ENCODE measurements at places on chromosomes 4 and X. TPM values are rescaled to one million over a fixed set of nuclear protein-coding genes. Genes with fewer than 3 reads are reported as not detected.
A peak's percentile ranks its signal among the peaks of the same experiment; 100 is the strongest.

Gene SPACA5
- not detected for total RNA-seq

Gene SMR3B
- total RNA-seq = not detected

Gene SCARB2
- 163 TPM for total RNA-seq

DNA sequence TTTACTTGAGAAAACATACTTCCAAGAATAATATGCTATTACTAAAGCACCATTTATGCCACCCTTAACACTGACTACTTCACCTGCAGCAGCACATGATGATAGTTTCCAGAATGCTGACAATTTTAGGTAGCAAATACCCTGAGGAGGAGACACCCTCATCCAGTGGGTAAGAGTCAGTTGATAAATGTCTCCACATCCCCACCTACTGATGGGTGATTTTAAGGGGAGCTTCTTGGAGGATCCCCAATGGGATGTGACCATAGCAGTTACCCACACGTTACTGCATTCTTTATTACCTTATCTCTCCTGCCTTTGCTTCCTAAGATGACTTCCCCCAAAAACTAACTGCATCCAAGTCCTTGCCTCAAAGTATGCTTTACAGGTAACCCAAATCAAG lies 131.2 kb upstream of the SMARCAD1 start:
- DNase-seq = no peak

DNA sequence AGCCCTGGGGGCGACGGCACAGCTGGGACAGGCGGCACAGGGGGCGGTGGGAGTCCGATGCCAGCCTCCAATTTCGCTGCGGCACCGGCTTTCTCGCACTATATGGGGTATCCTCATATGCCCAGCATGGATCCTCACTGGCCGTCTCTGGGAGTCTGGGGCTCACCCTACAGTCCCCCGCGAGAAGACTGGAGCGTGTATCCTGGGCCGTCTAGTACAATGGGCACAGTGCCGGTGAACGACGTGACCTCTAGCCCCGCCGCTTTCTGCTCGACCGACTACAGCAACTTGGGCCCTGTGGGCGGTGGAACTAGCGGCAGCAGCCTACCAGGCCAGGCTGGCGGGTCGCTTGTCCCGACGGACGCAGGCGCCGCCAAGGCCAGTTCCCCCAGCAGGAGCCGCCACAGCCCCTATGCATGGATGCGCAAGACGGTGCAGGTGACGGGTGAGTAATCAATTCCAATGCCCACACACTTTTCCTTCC lies 500 bp downstream of the CDX4 start:
- no peak for DNase-seq

- DNase-seq = peak; percentile 32
Observed at GRCh38 chr4:159296061-159296460, 193.2 kb downstream of the RAPGEF2 start.

GRCh38 chrX:38117485-38117884 lies 103.2 kb downstream of the SRPX start:
- DNase-seq = no peak
